ENCODE measurements at places on chromosomes 5 and 9.

DNA sequence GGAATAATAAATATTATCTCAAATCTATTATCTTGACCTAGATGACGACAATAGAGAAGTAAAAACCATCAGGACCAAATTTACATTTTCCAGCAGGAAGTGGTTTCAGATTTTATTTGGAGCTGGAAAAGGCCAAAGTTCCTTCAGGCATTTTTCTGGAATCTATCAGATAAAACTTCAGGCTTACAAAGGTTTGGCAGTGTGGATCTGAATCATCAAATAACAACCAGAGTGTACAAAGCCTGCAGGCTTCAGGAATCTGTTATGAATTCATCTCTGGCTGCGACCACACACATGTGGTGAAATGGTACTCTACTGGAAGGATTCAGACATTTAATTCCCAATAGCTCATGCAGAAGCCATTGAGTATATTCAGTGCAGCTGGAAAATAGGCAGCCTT lies 726.4 kb upstream of the GRAMD2B start:
- no peak for DNase-seq

DNA sequence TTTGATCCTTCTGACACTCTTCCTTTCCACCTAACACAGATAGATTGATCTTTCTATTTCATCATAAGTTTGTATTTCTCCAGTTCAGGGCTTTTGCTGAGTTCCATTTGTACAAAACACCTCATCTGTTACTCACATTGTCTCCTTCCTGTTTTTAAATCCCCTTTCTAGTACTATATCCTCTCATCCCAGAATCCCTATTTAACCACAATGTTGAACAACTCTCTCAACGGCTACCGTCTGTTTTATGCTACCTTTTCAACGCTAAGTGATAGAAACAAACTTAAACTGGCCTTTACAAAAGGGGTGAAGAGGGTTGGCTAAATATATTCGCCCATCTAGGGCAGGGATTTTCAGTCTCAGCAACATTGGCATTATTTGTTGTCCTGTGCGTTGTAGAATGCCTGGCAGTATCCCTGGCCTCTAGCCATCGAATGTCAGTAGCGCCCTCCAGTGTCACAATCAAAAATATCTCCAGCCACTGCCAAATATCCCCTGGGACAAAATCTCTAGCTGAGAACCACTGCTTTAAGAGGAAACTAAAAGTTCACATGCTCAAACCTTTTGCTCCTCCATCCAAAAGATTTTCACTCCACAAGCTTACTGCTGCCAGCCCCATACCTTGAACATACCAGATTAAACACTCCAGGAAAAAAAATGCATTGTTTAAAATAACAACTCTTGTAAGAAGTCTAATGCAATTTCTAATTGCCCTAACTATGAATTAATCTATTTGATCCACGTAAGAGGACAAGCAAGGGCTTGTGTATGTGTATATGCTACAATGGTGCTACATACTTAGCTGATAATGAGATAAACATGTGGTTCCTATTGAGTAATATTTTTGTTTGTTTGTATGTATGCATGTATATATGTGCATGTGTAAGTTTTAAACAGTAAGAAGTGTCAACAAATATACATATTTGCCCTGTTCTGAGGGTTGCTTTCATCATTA lies 344.0 kb downstream of the PTPRD start:
- no peak for DNase-seq

DNA sequence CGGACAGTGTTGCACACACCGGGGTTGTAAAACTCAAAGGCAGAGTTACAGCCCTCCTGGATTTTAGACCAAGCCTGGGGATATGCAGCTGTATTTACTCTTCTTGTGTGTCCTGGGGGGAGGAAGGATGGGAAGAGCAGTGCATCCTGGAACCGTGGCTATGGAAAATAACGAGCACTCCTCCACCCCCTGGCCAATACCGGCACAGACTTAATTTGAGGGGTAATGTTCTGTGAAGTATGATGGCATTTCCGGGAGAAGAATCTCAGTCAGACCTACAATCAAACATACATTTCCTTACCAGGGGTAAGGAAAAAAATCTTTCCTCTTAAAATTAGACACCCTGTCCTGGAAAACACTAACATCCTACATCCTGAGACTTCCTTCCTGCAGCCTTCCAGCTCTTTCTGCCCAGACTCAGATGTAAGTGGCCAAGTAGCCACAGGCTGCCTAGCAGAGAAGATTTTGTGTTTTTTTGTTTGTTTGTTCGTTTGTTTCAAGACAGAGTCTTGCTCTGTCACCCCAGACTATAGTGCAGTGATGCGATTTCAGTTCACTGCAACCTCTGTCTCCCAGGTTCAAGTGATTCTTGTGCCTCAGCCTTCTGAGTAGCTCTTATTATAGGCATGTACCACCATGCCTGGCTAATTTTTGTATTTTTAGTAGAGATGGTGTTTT lies 11.0 kb upstream of the ERMP1 start:
- DNase-seq: no peak

GRCh38 chr9:70878576-70878975 lies 242.8 kb downstream of the TRPM3 start:
- no peak for DNase-seq

DNA sequence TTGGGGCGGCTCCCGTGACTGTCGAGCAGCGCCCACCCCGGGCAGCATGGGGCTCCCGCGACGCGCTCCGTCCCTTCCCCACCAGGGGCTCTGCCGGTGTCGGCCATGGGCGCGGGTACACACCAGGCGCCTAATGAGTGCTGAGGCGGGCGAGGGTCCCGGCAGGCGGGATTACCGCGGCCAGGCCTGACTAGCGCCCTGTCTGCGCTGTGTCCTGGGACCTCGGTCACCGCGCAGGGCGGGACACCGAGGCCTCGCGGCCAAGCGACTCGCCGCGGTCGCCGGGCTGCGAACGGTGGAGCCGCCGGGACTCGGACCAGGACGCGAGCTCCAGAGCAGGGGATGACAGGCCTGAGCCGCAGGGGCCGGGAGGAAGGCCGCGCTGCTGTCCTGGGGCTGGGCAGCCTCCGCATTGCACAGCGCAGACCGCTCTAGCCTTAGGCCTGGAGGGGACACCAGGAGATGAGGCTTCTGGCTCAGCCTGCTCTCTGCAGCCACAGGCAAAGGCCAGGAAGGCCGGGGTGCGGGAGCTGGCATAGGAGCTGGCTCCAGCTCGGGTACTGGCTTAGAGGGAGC lies 14.1 kb downstream of the LCN10 start:
- no peak for DNase-seq

DNA sequence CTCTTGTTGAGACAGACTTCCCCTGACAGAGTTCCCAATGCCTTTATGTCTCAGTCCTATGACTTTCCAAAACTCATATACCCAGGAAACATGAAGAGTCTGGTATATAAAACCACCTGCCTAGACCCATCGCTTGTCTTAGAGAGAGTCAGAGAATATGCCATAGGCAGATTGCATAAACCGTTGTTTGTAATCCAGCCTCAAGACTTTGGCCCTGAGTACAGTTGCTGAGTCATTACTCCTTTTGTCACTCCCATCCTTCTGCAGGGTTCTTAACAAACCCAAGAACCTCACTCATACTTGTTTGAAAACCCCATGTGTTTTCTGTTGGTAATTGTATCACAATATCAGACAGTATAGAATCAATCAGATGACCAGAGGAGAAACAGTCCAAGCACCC lies 616.3 kb downstream of the SLCO4C1 start:
- no peak for DNase-seq

GRCh38 chr9:1637401-1637800 lies 377.7 kb upstream of the SMARCA2 start:
- DNase-seq: no peak

- DNase-seq: no peak
These were observed 27.5 kb downstream of the FSD1L start for GRCh38 chr9:105475302-105475701.

GRCh38 chr9:121282277-121283079 lies 14.5 kb downstream of the GSN start:
- no peak for DNase-seq

- no peak for DNase-seq
These were observed 304.3 kb downstream of the ARHGAP26 start for GRCh38 chr5:143074414-143074996.

DNA sequence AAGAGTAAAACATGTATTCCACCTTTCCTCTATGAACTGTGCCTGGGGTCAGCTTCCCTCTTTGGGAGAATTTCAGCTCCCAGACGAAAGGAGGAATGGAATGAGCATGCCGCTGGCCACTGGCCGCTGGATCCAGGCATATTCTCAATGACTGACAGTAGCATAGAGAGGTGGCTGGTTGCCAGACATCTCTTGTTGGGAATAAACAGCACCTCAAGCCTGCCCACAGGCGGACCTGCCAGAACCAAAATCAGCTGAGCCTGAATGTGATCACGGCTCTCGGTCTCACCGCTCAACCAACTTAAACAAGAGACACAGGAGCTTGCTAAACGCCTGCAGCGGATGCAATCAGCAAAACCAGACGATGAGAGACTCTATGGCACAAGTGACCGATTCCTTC lies 20.6 kb downstream of the TBC1D9B start:
- no peak for DNase-seq

DNA sequence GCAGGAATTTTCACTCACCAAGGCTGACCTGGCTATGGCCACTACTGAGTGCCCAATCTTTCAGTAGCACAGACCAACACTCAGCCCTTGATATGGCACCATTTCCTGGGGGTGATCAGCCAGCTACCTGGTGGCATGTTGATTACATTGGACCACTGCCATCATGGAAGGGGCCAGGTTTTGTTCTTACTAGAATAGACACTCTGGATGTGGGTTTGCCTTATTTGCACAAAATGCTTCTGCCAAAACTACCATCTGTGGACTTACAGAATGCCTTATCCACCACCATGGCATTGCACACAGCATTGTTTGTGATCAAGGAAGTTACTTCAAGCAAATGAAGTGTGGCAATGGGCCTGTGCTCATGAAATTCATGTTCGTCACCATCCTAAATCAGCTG lies 69.7 kb upstream of the SH3GL2 start:
- DNase-seq: no peak

GRCh38 chr5:108061941-108062340 lies 320.0 kb downstream of the FBXL17 start:
- no peak for DNase-seq

GRCh38 chr5:176529741-176530141 lies 7.5 kb downstream of the RNF44 start:
- no peak for DNase-seq

DNA sequence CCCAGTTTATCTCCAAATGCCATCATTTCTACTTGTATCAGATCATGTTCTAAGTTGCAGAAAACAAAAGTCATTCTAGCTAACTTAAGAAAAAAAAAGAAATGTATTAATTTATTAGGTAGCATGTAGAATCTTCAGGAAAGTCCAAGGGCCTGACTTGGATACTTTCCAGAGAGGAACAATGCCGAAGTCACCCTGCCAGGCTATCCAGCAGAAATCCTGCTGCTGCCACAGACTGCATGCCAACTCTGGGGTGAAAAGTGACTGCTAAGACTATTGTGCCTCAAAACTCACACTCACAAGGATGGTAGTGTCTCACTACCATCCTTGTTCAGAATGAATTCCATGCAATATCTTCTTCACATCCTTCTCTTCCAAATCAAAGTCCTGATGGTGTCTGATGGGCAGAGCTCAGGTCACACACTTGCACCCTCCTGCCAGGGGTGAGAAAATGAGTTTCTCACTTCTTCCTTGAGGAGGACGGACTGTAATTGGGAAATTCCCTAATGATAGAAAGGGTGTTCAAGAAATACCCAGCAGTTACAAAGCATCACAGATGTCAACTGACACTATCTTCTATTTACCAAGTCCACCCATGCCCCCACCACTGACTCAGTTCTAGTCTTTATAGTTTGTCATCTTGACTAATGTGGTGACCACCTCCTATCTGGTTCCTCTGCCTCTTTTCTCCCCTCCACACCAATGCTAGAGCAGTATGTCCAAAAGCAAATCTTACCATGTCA lies 279.4 kb downstream of the CWC27 start:
- no peak for DNase-seq

DNA sequence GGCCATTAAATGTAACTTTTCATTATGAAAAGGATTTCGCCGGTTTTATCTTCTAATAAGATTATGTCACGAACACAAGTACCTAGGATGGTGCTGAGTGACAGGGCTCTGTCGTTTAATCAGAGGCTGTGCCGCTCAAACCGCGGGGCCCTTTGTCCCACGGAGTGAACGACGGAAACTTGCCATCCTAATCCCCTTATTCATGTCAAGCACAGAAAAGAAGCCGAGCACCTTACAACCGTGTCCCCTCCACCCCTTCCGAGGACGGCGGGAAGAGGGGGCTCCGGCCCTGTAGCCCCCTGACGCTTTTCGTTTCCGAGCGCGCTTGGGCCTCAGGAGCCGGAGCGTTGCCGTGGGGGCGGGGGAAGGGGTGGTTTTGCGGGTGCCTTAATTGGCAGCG lies 11.2 kb downstream of the LMX1B start:
- no peak for DNase-seq

- DNase-seq: no peak
These were observed 160.9 kb downstream of the LURAP1L start for GRCh38 chr9:12935714-12936113.

GRCh38 chr5:57503433-57503832 lies 20.8 kb upstream of the ACTBL2 start:
- no peak for DNase-seq
